ENCODE measurements at places on chromosomes 2 and 18.

DNA sequence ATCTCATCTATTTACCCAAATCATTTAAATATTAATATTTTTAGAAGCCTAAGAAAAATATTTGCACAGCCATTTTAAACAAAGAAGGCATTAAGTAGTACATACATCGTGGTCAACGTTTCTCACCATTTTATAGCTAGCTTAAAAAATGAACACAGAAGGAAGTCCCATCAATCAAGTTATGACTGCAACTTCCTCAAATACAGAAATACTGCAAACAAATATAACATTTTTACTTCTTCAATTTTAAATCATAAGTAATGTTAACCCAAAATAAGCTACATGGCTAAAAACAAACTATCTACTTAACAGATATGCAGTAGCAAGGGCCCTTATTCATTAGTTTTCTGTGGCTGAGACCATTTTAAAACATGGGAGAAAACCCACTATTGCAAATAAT lies 30.6 kb downstream of the ITSN2 start:
- no peak for DNase-seq

- DNase-seq = no peak
These were observed 223.3 kb downstream of the NOL4 start for GRCh38 chr18:34001376-34001775.

DNA sequence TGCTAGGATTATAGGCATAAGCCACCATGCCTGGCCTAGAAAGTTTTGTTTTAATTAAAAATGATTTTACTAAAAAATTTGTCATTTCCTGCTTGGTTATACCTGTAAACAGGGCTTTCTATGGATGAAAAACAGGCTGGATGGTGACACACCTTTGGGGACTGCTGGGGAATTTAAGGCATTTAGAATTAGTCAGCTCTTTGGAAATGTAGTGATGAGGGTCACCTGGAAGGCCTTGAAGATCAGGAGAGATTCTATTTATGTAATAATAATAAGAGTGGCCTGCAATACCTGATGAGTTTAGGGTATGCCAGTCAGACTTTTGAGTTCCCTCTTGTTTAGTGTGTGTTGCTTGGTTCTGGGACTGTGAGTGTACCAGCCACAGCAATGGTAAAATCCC lies 51.1 kb downstream of the RALBP1 start:
- DNase-seq = no peak

- DNase-seq = peak; percentile 60
These were observed at the start of gene QPCT for GRCh38 chr2:37344453-37345361. QPCT (plus strand) TSS chr2:37344630; CDS start chr2:37344732, 102 bp downstream.

- DNase-seq = no peak
These were observed 24.1 kb downstream of the DCDC2C start for GRCh38 chr2:3727397-3728045.

- no peak for DNase-seq
These were observed 91.1 kb upstream of the MYO3B start for GRCh38 chr2:170086751-170087412.

DNA sequence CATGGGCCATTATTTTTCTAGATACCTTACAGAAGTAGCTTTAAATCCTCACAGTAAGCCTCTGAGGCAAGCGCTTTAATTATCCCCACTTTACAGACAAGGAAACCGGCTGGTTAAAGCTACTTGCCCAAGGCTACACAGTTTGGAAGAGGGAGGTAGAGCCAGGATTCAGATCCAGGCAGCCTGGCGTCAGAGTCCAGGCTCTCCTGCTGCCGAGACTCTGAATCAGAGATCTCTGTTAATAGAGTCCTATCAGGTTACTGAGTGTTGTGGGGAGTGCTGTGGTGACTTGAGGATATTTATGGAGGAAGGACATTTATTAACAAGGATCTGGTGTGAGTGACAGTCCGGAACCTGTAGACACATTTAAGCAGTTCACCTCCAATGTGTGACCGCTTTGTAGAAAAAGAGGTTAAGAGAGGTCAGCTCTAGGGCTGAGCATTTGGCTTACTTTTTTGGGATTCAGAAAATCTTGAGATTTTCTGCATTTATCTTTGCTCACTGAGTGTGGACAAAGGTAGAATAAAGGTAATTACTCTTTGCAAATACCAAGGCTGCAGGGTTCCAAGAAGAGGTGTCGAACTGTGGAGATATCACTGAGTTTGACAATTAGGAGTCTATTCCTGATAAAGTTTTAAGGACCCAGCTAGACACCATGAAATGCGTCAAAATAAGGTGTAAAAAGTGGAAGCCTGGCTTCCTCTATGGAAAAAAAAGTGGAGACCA lies 1.6 kb upstream of the CEP192 start:
- no peak for DNase-seq

GRCh38 chr2:39217192-39217550 lies 26.6 kb downstream of the CDKL4 start:
- DNase-seq = no peak

DNA sequence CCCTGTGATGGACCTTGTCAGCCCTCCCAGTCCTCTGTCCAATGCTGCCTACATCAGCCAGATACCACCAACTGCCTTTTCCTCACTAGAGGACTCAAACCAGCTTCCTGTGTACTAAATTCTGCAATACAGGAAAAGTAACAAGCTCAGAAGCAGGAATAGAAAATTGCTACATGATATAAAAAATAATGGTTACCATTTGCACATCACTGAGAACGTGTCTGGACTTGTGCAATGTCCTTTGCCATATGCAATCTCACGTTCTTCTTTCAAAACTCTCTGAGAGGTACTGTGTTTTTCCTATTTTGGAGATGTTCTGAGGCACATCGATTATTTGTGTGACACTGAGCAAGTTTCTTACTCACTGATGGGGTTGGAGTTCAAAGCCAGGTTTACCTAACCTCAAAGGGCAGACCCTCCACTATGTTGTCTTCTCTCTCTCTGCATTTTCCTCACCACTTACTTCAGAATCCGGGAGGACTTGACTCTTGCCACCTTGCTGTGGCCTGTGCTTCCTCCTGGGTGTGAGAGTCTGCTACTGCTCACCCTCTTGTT lies 12.1 kb downstream of the UPP2 start:
- no peak for DNase-seq

DNA sequence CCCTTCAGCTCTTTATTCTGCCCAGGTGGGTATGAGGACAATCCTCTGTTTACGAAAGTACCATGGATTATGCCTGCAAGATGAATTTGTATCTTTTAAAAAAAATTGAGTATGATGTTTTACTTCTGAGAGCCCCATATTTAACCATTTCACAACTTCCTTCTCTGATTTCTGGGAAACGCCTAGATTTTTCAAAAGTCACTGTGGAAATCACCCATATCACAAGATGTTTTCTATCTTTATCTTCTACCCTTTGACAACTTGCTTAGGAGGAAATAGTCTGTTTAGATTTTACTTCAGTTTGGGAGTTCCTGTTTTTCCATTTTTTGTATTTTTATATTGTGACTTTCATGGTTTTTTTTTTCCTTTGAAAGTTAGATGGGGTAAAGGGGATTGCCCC lies 53.0 kb downstream of the ICOS start:
- no peak for DNase-seq

DNA sequence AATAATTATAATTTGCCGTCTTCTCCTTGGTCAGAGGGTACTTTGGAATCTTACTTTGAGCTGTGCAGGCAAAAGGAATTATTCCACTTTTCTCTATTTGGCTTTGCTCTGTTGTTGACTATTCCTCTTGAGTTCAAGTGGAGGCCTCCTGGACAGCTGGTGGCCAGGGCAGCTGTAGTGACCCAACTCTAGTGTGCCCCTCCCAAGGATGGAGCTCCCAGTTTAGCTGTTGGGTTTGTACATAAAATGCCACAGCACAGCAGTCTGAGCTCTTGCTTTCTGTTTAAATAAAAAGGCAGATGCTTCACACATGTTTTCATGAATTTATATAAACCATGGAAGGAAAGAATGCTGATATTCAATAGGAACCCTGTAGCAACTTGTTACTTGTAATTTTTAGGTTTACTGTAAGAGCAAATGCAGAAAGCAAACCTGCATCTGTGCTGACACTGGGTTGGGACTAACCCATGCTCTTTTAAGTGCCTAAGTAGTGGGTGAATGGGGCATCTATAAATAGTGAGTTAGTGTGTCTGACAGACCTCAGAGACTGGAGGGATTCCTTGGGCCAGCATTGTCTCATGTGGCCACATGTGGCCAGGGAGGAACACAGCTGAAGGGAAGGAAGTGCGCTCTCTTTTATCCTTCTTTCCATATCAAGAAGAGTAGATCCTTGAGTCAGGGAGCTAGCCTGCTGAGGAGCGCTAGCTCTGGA lies 121.8 kb downstream of the FHOD3 start:
- DNase-seq = no peak

DNA sequence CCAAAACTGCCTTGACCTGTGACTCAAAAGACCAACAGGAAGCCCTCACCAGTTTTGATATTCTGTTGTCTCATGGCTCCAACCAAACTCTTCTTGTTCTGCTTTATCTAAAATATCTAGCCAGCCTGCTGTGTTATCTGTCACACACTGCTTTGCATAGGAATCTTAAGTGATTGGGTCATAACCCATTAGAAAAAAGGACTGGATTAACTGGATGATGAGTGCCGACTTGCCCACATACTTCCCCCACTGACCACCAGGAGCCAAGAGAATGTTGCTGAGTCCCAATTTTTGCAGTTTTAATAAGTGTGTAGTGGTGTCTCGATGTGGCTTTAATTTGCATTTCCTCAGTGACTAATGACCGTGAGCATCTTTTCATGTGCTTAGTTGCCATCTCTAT lies 6.5 kb downstream of the MOGAT1 start:
- DNase-seq = no peak

- DNase-seq = no peak
These were observed 962 bp downstream of the TANK start for GRCh38 chr2:161161074-161161706.

GRCh38 chr18:58321986-58322385 lies 278.0 kb downstream of the NEDD4L start:
- DNase-seq = peak; percentile 85

- no peak for DNase-seq
These were observed 75.7 kb upstream of the HAAO start for GRCh38 chr2:42868096-42868495.

DNA sequence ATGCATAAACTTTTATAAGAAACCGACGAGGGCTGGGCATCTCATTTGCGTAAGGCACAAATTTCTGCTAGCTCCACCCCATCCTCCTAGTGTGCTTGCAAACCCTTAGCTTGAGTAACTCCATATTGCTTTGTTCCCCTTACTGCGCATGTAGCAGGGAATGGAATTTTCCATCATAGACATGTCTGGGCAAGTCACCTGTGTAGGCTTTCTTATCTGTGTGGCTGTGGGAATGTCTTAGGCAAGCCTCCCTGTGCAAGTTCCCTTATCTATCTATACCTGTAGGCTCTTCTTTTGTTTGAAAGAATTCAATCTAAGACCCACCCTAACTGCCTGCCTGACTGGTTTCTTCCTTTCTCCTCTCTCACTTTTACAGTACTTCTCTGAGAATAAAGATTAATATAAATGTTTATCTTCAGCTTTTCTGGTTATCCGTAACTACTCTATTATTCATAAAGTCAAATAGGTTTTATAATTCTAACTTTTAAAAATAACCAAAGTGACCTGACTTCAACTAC lies 217.6 kb upstream of the FIGN start:
- DNase-seq = no peak

DNA sequence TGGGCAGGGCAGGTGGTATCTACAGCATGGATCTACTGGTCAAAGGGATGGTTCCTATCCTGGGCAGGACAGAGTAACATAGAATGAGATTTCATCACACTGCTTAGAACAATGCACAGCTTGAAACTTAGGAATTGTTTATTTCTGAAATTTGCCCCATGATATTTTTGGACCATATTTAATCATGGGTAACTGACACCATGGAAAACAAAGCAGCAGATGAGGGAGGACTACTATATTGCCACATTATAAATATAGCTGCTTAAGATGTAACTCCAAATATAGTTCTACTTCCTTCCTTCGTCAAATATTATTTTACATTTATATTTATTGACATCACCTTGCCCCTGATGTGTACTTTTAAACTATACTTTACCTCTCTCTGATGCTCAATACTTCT lies 254.7 kb downstream of the PTPRM start:
- DNase-seq = no peak

DNA sequence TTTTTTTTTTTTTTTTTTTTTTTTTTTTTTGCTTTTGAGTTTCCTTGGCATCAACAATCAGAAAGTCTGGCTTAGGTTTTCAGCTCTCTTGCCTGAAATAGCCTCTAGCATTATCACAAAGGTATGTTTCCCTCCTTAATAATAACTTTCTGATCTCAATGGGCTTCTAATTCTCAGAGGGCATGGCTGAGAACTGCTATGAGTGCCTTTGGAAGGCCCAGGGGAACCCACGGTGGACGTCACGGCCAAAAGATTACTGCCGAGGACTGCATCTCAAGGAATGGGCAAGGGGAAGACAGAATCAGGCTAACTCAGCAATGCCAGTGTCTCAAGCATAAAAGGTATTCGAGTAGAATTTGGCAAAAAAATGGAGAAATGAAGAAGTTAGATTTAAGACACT lies 73.2 kb upstream of the SLC14A2 start:
- DNase-seq = no peak

Measured in right hindlimb (tissue), 1 donor.